ENCODE measurements at places on chromosomes 4 and X.
A peak's percentile ranks its signal among the peaks of the same experiment; 100 is the strongest.

- DNase-seq, result no peak
Observed at GRCh38 chr4:6245246-6246169, 24.1 kb upstream of the WFS1 start.

- no peak for DNase-seq
Observed at GRCh38 chrX:105527759-105528158, 294.6 kb upstream of the NRK start.

DNA sequence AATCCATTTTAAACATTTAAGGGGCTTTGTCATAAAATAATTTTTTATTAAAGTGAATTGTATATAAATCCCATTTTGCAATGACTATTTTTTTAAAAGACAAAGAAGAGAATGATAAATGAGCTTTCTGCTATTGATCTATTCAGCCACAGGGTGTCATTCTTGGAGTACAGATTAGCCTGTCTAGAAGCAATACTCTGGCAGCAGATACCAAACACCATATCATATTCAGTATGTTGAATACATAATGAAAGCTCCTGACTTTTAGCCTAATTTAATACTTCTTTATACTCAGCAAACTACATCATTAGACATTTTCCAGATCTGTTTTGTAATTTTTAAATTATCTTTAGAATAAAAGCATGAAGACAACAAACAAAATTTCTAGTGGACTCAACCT, 496.3 kb downstream of the PDGFC start:
- DNase-seq, result no peak

GRCh38 chr4:137421796-137422195, 110.5 kb downstream of the PCDH18 start:
- no peak for DNase-seq

DNA sequence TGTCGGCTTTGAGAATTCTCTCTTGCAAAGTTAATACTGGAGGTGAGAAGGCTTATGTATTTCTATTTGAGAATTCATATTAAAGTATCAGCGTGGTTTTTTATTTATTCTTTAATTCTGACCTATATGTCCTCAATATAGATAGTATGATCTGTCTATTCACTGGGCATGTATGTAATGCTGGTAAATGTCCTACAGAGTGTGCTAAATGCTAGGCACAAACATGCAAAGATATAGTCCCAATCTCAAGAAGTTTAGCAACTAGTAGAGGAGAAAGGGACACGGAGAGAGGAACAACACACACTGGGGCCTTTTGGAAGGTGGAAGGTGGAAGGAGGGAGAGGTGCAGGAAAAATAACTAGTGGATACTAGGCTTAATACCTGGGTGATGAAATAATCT, 11.0 kb upstream of the BMPR1B start:
- no peak for DNase-seq

DNA sequence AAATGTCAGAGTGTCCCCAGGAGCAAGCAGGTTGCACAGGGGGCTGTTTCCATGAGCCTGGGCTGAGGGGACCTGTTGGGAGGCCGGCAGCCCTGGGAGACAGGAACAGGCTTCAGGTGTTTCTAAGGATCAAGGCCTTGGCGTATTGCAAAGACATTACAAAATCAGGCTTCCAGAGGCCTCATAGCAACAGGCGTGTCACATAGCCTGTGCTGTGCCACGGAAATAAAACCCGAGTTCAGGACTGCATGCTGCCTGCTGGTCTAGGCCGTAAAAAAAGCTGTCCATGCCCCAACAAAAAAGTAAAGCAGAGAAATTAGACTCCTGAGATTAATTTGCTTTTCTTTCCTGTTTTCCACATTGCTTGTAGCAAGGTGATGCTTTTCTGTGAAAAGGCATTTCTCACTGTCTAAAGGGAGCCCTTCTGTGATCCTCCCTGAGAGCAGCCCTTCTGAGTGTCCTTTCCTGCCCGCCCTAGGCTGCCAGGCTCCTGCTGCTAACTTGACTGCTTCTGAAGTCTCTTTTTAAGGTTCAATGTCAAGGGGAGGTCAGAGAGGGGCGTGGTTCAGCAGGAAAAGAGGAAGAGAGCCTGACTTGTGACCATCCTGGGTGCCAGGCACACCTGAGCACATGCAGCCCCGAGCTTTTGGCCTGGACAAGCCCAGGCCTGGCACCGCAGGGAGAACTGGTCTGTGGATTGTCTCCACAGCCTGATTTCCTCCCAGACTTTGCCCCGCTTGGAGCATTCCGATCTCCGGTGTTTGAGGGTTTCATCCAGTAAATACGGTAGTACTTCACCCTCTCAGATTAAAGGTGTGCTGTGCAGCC, 21.3 kb downstream of the SHROOM2 start:
- no peak for DNase-seq

- no peak for DNase-seq
Observed at GRCh38 chr4:126396703-126397102, 1081.9 kb downstream of the FAT4 start.

DNA sequence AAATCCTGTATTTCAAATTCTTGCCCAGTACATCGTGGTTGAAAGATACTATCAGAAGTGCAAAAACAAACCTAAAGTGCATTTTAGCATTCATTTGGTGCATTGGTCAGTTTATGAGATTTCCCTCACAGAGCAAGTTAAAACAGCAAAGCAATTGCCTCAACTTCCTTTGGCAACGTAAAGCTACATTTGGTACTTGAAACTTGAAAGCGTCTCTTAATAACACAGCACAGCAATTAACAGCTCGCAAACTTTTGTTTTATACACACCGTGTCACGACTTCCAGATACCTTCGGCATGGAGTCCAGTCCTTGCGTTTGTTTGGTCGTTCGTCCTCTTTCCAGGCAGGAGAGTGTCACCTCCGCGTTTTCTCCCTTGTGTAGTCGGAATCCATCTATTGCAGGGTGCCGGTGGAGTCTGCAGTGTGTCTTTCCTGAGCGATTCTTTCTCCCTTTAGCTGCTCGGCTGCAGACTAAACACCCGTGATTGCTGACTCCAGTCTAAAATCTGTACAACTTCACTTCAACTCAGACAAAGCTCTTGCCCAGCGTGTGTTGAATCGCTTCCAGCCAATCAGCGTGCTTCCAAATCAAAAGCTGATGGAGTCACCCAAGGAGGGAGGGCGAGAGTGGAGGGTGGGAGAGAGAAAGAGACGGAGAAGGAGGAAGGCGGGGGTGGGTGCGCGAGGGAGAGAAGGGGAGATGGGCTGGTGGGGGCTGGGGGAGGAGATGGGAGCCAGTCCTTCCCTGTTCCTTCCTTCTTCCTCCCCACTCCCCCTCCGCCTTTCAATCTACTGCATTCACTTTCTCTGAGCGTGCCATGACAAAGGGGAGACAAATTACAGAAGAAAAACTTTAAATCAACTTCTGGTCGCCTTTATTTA, at the start of gene PCDH18:
Gene PCDH18 (minus strand): TSS at position 509 of the 883 bp plus-strand sequence. CDS start 406 bp downstream, at position 103.
- DNase-seq, result peak; percentile 97

GRCh38 chr4:26751004-26751403, 109.6 kb upstream of the STIM2 start:
- no peak for DNase-seq

DNA sequence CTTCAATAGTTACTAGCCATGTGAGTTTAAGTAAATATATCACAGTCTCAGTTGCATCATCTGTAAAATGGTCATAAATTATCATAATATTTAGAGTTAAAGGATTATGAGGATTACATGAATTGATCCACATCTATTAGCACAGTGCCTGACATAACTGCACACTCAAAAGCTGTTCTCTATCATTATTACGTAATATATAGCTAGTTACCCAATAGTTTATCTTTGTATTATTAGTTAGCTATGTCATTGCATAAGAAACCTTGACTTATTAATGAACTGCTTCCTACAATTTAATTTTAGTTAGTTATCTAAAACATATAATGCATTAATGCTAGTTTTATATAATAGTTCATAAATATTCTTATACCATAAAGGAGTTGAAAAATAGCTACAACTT, 1076.9 kb upstream of the GRID2 start:
- no peak for DNase-seq

- no peak for DNase-seq
Observed at GRCh38 chrX:151042842-151043241, 59.7 kb downstream of the HMGB3 start.

DNA sequence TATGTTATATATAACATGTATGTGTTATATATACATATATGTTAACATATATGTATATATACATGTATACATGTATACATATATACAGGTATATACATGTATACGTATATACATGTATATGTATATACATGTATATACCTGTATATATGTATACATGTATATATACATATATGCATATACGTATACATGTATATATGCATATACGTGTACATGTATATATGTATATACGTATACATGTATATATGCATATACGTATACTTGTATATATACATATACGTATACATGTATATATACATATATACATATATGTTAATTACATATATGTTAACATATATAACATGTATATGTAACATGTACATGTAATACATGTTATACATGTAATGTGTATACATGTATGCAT, 1077.3 kb upstream of the ADGRL3 start:
- no peak for DNase-seq

- DNase-seq, result no peak
Observed at GRCh38 chr4:174217273-174218126, 66.0 kb downstream of the FBXO8 start.

All from tibial artery (tissue), 4 donors.